ENCODE measurements at places on chromosomes 7 and 10.

DNA sequence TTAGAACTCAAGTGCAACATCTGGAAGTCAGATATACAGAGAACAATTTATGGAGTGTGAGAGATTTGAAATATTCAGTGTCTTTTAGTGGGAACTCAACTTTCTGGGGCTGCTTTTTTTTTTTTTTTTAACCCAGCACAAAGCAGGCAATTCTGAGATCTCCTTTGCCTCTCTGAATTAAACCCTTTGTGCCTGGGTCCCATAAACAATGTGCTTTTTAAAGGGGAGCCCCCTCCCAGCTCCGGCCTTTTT, 146.8 kb downstream of the CELF2 start:
- no peak for DNase-seq

DNA sequence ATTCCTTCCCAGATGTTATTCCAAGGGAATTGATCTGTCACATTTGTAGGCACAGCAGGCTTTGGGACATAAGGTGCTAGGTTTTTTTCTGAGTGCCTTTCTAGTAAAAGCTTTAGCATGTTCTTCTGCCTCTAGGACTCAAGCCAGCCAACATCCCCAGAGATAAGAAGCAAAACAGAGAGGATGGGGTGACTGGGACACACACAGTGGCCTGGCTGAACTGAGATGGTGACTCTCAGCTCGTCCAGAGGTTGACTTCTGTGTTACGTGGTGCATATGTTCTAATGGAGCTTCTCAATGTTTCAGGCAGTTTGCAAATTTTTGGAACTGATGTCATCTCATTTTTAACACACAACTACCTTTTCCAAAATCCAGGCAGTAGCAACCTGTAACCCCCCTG, 188.1 kb upstream of the CELF2 start:
- no peak for DNase-seq

DNA sequence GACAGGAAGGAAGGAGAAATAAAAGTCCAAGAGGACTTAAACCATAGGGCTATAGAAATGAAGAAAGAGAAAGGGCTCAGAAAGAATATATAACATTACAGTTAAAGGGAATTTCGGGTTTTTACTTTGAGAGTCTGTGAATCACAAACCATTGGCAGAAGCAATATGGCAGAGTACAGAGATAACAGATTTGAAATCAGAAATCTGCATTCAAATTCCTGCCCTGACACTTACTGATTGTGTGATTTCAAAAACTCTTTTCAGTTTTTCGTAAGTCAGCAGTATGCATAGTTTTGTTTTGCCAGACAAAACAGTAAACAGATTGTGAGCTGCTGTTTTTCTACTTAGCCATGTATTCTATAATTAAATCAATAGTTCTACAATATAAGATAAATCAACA, 8.2 kb downstream of the JMJD1C start:
- no peak for DNase-seq

DNA sequence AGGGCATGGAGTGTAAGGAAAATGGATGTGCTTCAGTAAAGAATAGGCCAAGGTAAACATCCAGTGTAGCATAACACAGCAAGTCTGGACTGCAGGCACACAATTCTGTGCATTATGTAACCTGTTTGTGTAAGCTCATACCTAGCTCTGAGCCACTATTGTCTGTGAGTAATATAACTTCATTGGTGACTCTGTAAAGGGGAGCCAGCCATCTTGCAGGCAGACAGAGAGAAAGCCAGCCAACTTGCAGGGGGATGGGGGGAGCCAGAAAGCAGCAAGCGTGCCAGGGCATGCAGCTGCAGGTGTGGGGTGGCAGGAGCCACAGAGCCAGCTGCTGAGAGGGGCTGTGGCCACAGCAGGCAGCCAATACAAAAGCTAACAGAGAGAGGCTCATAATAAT, 449.2 kb downstream of the IPMK start:
- DNase-seq, result no peak

DNA sequence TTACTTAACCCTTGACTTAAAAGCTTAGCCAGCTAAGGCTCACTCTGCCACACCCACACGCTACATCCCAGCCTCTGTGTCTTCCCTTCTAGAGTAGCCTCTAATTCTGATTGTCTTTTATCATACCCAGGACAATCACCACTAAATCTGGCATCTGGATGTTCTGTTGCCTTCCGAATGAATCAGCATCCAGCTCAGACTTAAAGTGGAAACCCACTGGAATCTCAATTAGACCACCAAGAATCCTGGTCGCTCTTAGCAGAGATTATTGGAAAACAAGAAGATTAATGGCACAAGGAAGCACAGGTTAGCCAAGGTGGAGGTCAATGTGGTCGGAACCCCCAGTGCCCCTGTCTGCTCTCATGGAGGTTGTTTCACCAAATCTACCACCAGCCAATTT, 404.2 kb upstream of the FOXK1 start:
- DNase-seq, result no peak

GRCh38 chr7:74044366-74045350, 16.7 kb downstream of the ELN start:
- DNase-seq, result no peak

DNA sequence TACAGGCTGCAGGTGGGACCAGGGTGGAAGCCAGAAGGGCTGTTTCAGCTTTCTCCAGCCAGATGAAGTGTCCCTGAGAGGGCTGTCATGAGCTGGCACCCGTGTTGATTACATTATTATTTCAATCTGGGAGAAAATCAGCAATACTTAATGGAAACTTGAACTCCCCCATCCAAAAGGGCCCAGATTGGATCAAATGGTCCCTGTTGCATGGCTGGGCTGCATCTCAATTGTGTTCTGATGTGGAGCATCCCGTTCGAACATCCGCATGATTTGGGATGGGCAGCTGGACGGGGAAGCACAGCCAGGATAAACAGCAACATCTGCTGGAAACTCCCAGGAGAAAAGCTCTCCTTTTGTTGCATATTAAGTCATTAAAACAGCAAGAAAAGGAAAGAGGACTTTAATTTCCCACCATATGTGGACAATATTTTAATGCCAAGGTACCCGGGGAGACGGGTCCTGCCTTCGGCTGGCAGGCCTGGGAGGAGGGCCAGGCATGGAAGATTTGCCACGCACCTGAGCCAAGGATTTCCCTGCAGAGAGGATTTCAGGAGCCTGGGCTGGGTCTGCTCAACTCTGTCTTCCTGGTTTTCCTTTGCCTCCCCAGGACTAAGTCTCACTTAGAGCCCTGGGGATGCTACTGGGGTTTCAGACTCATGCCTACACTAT, 52.4 kb downstream of the NPTX2 start:
- DNase-seq, result no peak

DNA sequence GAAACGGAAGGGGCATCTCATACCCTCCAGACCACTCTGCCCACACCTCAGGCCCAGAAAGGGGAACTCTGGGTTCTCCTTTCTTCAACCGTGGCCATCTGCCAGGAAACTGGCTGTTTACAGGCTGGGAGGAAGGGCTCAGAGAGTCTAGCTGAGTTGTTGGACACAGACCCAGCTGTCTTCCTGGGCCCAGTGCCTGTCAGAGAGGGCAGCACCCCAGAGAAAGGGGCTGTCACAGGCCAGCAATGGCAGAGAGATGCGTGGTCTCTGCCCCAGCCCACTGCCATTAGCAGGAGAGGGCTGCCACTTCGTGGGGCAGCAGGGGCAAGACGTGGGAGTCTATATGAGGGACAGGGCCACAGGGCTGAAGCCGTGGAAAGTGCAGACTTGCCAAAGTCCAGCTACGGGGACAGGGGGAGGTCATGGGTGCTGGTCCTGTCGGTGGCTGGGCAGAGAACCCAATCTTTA, 11.0 kb downstream of the GRID1 start:
- DNase-seq, result no peak

DNA sequence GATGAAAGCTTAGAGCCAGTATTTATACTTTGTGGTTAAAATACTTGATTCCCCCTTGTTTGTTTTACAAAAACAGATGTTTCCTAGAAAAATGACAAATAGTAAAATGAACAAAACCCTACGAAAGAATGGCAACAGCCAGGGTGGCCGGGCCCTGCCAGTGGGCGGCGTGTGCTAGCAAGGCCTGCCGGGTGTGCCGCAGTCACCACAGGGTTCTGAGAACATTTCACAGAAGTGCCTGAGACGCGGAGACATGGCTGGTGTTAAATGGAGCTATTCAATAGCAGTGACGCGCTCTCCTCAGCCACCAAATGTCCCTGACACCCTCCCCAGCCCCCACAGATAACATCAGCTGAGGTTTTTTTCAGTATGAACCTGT, 14.5 kb downstream of the GPR146 start:
- DNase-seq, result no peak

- DNase-seq, result no peak
These were observed 665.9 kb upstream of the PCDH15 start for GRCh38 chr10:55466806-55467504.

DNA sequence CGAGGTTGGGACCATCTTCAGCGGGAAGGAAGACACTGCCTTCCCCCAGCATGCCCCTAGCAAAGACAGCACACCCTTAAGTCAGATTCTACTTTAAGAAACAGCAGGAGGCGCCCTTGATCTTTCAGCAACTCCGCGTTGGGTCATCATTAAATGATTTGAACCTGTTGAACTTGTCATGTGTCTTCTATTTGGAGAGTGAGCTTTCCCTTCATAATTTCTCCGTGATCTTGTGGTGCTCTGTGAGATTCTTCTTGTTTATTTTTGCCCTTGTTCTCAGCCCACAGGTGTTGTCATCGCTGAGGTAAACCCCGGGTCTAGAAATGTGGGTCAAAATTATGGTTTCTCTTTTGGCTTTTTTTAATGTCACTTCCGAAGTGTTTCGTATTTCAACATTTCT, 49.5 kb upstream of the PITRM1 start:
- no peak for DNase-seq

DNA sequence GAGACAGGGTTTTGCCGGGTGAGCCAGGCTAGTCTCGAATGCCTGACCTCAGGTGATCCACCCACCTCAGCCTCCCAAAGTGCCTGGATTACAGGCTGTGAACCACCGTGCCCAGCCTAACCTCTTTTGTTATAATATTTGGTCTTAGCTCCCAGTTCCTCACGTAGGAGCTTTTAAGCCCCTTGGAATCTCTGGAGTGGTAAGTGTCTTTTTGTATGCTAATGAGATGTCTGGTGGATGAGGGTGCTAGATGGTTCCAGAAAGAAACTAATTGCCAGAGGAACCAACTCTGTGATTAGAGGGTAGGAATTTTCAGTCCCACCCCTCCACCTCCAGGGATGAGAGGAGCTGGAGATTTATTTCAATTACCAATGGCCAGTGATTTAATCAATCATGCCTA, 5.3 kb upstream of the ARPC1A start:
- no peak for DNase-seq

GRCh38 chr7:31370609-31371008, 30.1 kb upstream of the NEUROD6 start:
- no peak for DNase-seq

GRCh38 chr7:133863362-133864061, 263.6 kb upstream of the LRGUK start:
- DNase-seq, result no peak
